ENCODE measurements at places on chromosomes 13 and 19.

GRCh38 chr13:23990455-23990854, 93.2 kb upstream of the C1QTNF9B start:
- no peak for DNase-seq

GRCh38 chr19:42150364-42150763, 18.1 kb upstream of the POU2F2 start:
- DNase-seq = no peak

DNA sequence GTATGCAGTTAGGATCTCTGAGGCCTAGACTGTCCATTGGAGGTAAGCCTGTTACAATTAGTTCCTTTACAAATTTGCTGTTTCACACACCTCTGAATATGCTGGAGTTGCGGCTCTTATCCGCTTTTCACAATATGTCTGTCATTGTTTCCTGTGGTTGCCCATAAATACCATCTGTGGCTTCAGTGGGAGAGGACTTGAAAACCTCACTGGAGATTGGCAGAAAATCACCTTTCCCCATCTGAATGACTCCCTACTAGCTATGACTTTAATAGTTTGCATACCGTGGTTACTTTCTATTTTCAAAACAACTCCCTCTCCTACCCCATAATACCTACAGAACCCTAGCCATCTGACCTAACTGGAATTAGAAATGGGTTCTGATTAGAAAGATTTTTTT, 454.3 kb downstream of the PCDH17 start:
- no peak for DNase-seq

- no peak for DNase-seq
These were observed 8.4 kb downstream of the MKNK2 start for GRCh38 chr19:2042485-2043250.

DNA sequence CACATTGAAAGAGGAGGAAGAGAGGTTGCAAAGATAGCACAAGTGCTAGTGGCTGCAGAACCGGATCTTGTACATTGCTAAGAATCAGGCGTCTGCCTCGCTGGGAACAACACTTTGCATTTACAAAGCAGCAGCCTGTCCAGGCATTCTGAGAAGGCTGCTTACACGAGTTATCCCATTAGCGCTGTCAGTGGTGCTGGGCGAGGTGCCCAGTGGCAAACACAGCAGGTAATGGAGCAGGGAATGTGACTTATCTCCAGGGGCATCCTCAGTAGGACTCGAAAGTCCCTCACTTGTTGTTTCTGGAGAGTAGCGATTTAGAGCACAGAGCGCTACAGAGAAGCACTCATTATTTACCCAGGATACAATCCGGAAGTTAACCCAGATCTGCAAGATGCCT, 209.6 kb downstream of the OLFM4 start:
- DNase-seq = no peak

DNA sequence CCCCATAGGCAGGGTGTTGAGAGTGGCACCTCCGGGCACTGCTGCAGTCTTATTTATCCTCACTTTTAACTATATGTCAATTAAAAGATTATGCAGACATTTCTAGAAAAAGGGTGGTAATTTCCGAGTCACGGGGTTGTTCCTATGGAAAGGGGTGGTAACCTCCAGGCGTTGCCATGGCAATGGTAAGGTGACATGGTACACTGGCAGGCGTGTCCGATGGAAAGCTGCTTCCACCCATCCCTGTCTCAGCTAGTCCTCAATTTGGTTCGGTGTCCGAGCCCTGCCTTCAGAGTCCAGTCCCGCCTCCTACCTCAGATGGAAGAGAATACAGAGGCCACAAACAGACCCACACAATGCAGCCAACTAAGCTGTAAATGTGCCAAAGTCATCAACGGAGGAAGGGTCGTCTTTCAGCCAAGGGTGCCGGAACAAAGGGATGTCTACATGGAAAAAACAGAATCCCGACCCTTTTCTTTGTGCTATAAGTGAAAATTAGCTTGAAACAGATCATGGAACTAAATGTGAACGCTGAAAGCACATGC, 72.6 kb upstream of the C13orf46 start:
- no peak for DNase-seq

- DNase-seq = no peak
These were observed at the start of gene TMTC4 for GRCh38 chr13:100674572-100674871. Gene TMTC4, minus strand, starts transcription at chr13:100674795. Its CDS starts 4,433 bp downstream, at chr13:100670362.

GRCh38 chr13:96223231-96223630, 133.3 kb downstream of the HS6ST3 start:
- no peak for DNase-seq

GRCh38 chr19:10748927-10749434, 31.1 kb downstream of the DNM2 start:
- no peak for DNase-seq

GRCh38 chr19:19475849-19476828, 39.2 kb downstream of the TSSK6 start:
- DNase-seq = no peak

DNA sequence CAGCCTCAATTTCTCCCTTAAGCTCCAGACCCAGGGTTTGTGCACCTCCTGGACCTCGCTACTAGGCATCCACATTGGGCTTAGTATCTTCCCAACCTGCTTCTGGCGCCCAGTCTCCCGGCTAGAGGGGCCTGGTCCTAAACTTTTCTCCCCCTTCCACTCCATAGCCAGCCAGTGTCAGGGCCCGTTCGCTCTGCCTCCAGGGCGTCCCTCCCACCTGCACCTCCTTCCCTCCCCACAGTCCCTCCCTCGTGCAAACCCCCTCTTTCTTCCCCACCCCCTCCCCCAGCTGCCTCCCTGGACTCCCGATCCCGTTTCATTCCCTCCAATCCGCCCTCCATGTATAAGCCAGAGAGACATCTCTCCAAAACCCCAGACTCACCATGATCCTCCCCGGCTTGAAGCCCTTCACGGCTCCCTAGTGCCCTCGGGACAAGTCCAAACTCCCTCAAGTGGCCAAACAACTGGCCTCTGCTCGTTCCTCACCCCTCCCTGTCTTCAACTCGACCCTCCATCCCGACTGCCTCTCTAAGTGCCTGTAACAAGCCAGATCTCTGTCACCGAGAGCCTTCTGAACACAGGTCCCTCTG, 997 bp upstream of the SAMD4B start:
- DNase-seq = no peak

DNA sequence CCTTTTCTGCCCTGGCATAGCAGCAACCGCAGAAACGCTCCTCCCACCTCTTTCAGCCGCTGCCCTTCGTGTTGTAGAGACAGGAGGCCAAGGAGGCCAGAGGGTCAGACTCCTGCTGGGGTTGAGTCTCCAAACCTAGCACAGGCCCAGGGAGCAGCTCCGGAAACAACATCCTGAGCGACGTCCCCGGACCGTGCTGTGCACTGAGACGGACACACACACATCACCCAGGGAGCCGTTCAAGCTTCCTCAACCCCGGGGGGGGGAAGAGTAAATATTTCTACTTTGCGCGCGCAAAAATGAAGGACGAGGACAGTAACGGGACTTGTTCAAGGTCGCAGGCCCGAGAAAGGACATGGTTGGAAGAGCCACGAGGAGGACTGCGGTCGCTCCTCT, 657 bp downstream of the ZNF550 start:
- no peak for DNase-seq

- no peak for DNase-seq
These were observed 65.1 kb downstream of the ZNF823 start for GRCh38 chr19:11673608-11674041.

DNA sequence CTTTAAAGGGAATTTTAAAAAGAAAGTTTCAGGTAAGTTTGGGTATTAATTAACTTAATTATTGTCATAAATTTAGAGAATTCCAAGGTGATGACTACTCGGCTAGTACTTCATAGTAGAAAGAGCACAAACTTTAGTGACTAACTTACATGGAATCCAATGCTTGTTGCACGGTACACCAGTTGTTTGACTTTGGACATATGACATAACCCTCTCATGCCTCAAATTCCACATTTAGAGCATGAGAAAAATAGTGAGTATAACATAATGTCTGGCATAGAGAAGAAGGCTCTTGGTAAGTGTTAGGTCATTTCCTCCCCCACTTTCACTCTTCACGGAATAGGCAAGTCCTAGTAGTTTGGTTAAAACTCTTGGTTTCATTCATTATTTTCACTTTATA, 1249.4 kb upstream of the SLC10A2 start:
- DNase-seq = no peak

DNA sequence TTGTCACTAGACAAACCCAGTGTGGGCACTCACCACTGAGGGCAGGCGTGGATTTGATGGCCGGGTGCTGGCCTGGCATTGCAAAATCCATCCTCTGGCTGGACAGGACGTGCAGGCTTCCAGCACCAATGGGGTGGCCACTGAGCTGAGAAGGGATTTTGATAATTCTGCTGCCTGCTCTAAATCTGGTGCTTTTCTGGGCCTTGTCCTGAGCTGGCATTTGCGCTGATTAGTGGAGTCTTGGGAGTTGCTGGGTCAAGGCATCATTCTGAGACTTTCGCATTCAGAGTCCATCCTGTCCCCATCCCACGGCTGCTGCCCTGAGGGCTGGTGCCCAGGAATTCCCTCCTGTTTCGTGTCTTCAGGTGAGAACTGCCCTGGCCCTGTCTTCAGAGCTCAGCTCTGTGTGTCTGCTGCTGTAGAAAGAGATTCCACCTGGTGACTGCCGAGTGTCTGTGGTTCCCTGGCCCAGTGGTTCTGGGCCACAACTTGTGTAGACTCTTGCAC, 65.9 kb upstream of the MCF2L start:
- DNase-seq = no peak

GRCh38 chr19:29515233-29515619, 10.6 kb upstream of the VSTM2B start:
- DNase-seq = no peak

DNA sequence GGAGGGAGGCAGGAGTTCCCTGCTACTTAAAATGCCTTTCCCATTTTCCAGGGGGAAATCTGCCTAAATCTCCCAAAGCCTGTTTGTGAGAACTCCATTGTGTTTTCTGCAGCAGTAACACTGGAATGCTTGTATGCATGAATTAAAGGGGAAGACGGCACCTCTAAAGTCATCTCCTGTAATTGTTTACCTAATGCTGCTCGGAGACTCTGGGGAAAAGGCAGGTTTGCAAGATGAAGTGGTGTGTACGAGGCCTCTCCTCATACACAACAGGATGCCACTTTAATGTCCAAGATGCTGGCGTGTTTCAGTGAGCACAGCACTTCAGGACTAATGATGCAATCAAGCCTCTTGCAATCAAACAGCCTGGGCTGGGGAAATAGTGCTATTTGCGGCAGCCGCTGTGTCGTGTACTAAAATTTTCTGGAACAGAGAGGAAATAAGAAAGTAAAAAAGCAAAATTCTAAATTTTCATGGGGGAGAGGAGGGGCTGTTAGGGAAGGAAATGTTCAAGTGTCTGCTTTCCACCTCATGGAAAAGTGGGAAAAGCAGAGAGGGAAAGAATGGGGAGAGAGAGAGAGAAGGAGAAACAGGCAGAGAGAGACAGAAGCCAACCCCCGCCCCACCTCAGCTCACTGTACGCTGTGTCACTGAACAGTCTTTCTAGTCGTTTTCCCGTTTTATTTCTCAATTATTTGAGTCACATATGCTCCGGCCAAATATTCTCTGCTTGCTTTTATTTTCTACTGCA, 32.9 kb downstream of the TSHZ3 start:
- no peak for DNase-seq

DNA sequence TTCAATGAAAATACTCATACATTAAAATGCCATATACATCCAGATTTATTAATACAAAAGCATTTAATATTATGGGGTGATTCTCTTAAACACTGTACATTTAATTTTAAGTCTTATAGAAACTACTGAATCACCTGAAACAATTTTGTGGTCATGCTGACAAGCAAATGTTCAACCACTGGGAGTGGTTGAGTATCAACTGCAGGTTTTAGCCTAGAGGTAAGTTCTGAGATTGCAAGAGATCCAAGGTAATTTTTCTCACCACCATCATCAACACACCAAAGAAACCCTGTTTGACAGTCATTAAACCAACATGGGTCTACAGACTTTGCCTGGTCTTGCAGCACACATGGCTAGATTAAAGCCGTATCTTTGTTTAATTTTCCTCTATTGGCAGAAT, 196.3 kb downstream of the LHFPL6 start:
- no peak for DNase-seq

GRCh38 chr19:47626238-47626637, 17.3 kb downstream of the BICRA start:
- DNase-seq = no peak

DNA sequence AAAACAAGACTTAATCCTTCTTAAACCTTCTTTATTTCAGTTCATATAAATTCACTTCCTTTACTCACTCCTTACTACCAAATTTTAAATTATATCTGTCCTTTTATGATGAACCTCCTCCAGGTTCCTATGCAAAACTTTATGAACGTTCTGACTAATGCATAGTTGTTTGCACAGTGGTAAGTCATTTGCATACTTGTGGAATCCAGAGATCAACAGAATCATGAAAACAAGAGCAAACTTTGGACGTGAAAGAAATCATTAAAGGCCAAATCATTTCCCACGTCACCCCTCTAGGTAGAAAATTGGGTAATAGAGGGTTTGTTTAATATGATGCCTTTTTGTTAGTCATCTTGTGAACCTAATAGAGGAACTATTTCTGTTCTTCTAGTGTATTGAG, 32.3 kb upstream of the MYCBP2 start:
- no peak for DNase-seq

- no peak for DNase-seq
These were observed 21.7 kb upstream of the TFDP1 start for GRCh38 chr13:113562844-113563243.

DNA sequence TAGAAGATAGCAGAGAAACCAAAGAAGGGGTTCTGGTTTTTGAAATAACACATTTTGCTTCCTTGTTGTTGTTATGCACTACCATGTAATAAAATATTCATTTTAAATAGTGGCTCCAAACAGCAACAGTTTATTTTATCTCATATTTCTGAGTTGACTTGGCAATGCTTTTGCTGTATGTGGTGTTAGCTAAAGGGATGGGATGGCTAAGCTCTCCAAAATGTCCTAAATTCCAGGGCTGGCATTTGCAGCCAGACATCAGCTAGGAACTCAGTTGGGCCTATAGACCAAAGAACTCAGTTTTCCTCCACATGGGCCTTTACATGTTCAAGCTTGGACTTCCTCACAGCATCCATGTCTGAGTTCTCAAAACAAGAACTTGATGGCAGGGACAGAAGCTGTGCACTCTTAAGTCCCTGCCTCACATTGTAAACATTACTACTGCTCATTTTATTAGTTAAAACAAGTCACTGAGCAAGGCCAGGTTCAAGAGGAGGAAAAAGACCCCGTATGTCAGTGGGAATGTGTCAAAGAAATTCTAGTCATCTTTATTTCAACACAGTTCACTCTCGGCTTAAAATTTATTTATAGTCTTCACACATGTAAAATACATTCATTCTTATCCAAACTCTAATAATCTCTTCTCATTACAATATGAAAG, 819.3 kb upstream of the PCDH20 start:
- DNase-seq = no peak

- DNase-seq = no peak
These were observed 37.4 kb downstream of the CEBPG start for GRCh38 chr19:33410915-33411401.

Data from activated CD8-positive, alpha-beta memory T cell treated with anti-CD3 and anti-CD28 coated beads for 1 hour (primary cell).